ENCODE measurements at places on chromosomes 5 and 9. TPM values are rescaled to one million over a fixed set of nuclear protein-coding genes. Genes with fewer than 3 reads are reported as not detected.

ACOT12 gene
- total RNA-seq = not detected

ADAMTS6 gene
- 2.1 TPM for total RNA-seq

PLAC8L1 gene
- total RNA-seq = not detected

IFNA21 gene
- total RNA-seq = not detected

ACSL6 gene
- not detected for total RNA-seq

G3BP1 gene
- 203 TPM for total RNA-seq

BTNL8 gene
- not detected for total RNA-seq

PHF24 gene
- not detected for total RNA-seq

LHX3 gene
- 0.22 TPM for total RNA-seq

SPATA31A3 gene
- total RNA-seq = not detected

AFAP1L1 gene
- total RNA-seq = 9.6 TPM

FBXL7 gene
- not detected for total RNA-seq

PIP5KL1 gene
- 22.5 TPM for total RNA-seq

CRHBP gene
- total RNA-seq = not detected
